ENCODE measurements at places on chromosomes 6 and 20. TPM values are rescaled to one million over a fixed set of nuclear protein-coding genes. Genes with fewer than 3 reads are reported as not detected.
A peak's percentile ranks its signal among the peaks of the same experiment; 100 is the strongest.

DNA sequence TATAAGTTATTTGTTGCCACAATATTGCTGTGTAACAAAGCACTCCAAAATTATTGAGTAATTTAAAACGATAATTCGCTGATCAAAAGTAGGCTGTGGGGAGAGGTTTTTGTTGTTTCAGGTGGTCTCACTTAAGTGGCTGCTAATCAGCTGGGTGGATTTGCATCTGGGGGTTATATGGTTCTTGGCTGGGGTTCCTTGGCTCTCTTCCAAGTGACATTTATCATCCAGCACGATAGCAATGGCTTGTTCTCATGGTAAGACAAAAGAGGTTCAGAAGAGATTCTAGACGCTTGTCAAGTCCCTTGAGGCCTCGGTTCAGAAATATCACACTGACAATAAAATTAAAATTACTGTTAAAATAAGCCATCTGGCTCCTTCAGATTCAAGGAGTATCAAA lies 1648.8 kb downstream of the GRIK2 start:
- no peaks in the 10 kb centered on the region for H3K4me1 ChIP-seq
- no peak overlapping the region for H3K4me3 ChIP-seq
- no peaks in the 10 kb centered on the region for H3K27me3 ChIP-seq
- no peak for DNase-seq

GRCh38 chr20:61643656-61644377 lies 391.8 kb downstream of the CDH4 start:
- no peak overlapping the region for H3K27ac ChIP-seq
- no peaks in the 10 kb centered on the region for H3K4me1 ChIP-seq
- no peak for DNase-seq
- H3K4me3 ChIP-seq = no peak overlapping the region
- peaks cover 6% of the 10 kb centered on the region for H3K27me3 ChIP-seq
- H3K36me3 ChIP-seq = no peaks in the 10 kb centered on the region

- peaks cover 64% of the 10 kb centered on the region for H3K27me3 ChIP-seq
- peak within 1 kb of the TSS; percentile 31 for H3K4me3 ChIP-seq
- no peak for DNase-seq
These were observed at the start of gene EBF4 for GRCh38 chr20:2692036-2692885. Gene EBF4, plus strand, starts transcription at chr20:2692780. Its CDS starts 866 bp downstream, at chr20:2693646.

DNA sequence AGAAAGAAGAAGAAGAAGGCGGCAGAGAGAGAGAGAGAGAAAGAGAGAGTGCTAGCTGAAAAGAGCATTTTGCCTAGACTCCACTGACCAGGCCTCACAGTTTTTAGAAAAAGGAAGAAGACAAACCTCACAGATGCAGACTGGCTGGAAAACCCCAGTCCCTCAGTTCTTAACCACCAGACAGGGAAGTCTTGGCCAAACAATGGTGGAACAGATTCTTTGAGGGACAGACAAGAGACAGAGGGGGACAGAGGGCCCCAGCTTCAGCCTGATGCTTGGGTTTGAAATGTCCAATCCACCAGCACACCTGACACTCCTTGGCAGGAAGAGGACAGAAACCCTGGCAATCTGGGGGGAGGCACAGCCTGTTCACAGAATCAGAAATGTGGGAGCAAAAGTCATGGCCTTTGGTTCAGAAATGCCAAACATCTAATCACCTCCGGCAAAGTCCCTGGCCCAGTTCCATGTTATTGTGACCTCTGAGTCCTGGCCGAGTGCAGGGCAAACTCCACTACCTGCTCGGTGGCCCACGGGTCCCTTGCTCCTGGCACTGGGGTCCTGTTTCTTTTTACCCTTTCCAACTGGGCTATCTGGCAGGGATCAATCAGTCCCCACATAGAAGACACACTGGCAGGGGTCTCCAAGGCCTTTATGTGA lies 235.2 kb downstream of the LY86 start:
- H3K27me3 ChIP-seq = no peaks in the 10 kb centered on the region
- H3K4me3 ChIP-seq = no peak overlapping the region
- H3K4me1 ChIP-seq = no peaks in the 10 kb centered on the region
- H3K36me3 ChIP-seq = no peaks in the 10 kb centered on the region

The OR14J1 gene
- not detected for total RNA-seq

GRCh38 chr20:2221921-2222320 lies 73.9 kb upstream of the TGM3 start:
- H3K27me3 ChIP-seq = no peaks in the 10 kb centered on the region
- no peak overlapping the region for H3K4me3 ChIP-seq
- no peak overlapping the region for H3K27ac ChIP-seq
- no peak for DNase-seq

- H3K27me3 ChIP-seq = no peaks in the 10 kb centered on the region
- H3K27ac ChIP-seq = peak overlapping the region; percentile 95
- H3K4me1 ChIP-seq = peaks cover 86% of the 10 kb centered on the region
- DNase-seq = no peak
- H3K36me3 ChIP-seq = peaks cover 41% of the 10 kb centered on the region
These were observed 3.5 kb downstream of the CST7 start for GRCh38 chr20:24952376-24953208.

- peak overlapping the region; percentile 69 for H3K27ac ChIP-seq
- H3K4me1 ChIP-seq = peaks cover 54% of the 10 kb centered on the region
- H3K27me3 ChIP-seq = no peaks in the 10 kb centered on the region
- peak; percentile 51 for DNase-seq
These were observed 2.1 kb upstream of the RBM38 start for GRCh38 chr20:57388953-57389694.

DNA sequence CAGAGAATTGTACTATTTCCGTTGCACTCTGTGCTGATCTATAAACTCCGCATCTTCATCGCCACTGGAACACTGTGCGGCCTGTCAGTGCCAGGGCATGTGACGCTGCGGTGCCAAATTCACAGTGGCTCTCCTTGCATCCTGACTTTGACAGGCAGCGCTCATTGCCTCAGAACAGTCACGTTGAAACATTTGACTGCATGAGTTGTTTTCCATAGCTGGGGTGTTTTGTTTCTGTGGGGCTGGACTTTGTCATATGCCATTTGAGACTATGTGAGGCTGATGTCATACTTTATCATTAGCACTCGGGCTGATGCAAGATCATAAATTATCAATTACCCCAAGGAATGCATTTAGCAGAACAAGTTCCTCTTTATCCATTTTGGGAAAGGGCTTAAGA lies 32.7 kb downstream of the CFAP61 start:
- no peak overlapping the region for H3K27ac ChIP-seq
- H3K27me3 ChIP-seq = peaks cover 2% of the 10 kb centered on the region

The QKI gene
- 50.2 TPM for total RNA-seq

The CLIC5 gene
- 7.1 TPM for total RNA-seq

DNA sequence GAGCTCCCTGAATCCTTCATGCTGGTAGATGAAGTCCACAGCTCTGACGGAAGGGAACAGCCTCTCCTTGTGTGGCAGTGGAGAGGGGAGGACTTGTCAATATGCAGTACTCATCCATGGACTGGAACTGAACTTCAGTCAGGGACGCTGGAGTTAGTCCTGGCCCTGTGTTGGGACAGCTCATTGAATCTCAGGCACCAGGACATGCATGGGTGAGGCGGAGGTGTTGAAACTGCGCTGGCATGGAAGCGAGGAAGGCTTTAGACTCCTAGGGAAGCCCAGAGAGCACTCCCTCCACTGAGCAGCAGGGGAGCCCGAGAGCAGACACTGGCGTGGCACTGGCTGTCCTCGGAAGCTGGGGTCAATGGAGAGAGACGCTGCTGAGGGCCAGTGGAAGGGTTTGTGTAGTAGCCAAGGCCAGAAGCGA lies 161.3 kb upstream of the GGTLC1 start:
- H3K27me3 ChIP-seq = peaks cover 12% of the 10 kb centered on the region
- H3K27ac ChIP-seq = no peak overlapping the region
- no peak for DNase-seq
- H3K36me3 ChIP-seq = no peaks in the 10 kb centered on the region
- H3K4me3 ChIP-seq = no peak overlapping the region

GRCh38 chr6:130366107-130367005 lies 539 bp downstream of the TMEM200A start:
- no peaks in the 10 kb centered on the region for H3K36me3 ChIP-seq
- no peak overlapping the region for H3K27ac ChIP-seq
- peaks cover 19% of the 10 kb centered on the region for H3K4me1 ChIP-seq
- DNase-seq = no peak
- peak overlapping the region; percentile 83 for H3K4me3 ChIP-seq
- no peaks in the 10 kb centered on the region for H3K27me3 ChIP-seq

GRCh38 chr6:132931936-132932514 lies 117.7 kb downstream of the RPS12 start:
- H3K4me3 ChIP-seq = no peak overlapping the region
- no peak overlapping the region for H3K27ac ChIP-seq
- no peaks in the 10 kb centered on the region for H3K4me1 ChIP-seq

- no peaks in the 10 kb centered on the region for H3K4me1 ChIP-seq
- H3K4me3 ChIP-seq = no peak overlapping the region
- no peaks in the 10 kb centered on the region for H3K27me3 ChIP-seq
- no peak overlapping the region for H3K27ac ChIP-seq
- DNase-seq = no peak
- no peaks in the 10 kb centered on the region for H3K36me3 ChIP-seq
These were observed 10.6 kb upstream of the TBC1D20 start for GRCh38 chr20:472889-473292.

The EPB41L1 gene
- total RNA-seq = 0.80 TPM

Measured in T-cell (primary cell).